Brain microvascular endothelial cell (primary cell): ENCODE measurements at places on chromosomes 12 and 14.

DNA sequence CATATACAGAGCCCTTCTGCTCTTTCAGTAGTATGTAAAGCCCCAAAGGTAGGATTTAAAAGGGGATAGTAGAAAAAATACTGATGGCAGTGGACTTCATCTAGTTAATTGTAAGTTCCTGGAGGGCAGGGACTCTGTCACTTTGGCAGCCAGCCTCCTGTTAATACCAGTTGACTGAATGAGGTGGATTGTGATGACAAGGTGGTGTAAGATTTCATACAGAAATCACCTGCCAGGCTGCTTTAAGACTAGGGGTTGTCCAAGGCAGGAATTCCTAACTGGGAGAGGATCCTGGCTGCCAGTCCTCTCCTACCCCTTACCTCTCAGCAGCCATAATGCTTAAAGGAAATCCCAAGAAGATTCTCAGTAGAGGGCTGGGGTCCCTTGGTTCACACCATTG lies 7.3 kb downstream of the DYRK2 start:
- DNase-seq, result no peak

DNA sequence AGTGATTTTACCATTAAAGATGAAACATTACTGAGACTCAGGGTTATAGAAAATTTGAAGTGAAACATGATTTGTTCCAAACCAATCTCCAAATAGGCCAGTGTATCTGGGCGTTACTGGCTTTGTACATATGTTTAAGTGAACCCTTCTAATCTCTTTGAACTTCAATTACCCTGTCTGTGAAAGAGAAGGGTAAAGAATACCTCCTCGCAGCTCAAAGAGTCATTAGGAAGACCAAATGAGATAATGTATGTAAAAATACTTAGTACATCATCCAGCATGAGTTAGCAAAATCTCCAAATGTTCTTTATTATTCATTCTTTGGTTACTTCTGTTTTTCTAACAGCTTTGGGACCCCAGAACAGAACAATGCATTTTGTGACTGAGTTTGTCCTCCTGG lies at the start of gene OR11H6:
TSS of gene OR11H6 (plus strand) at position 301 of the 400 bp plus-strand sequence. CDS start at position 301, 0 bp downstream.
- no peak for DNase-seq

DNA sequence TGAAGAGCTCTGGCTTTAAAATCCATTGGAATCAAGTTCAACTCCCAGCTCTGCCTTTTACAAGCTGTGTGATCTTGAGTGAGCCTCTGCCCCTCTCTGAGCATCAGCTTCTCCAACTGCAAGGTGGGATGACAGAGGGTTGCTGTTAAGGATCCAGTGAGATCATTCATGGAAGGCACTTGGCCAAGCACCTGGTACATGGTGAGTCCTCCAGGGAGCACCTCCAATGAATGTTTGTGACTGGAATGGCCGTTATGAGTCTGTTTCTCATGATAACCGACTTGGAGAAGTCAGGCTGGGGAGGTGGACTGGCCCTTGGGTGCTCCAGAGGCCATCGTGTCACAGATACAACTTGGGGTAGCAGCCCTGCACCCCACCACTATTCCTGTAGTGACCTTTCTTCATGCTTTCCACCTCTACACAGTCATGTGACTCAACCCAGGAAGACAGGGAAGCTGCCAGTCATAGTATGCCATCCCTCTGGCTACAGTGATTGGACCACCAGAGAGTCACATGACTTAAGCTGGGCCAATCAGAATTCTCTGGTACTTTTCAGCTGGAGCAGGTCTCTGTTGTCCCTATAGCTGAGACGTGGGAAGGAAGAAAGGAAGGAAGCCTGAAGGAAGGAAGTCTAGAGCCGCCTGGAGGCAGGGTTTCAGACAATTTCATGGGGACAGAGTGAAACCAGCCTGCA lies 146.5 kb upstream of the MYL2 start:
- no peak for DNase-seq

DNA sequence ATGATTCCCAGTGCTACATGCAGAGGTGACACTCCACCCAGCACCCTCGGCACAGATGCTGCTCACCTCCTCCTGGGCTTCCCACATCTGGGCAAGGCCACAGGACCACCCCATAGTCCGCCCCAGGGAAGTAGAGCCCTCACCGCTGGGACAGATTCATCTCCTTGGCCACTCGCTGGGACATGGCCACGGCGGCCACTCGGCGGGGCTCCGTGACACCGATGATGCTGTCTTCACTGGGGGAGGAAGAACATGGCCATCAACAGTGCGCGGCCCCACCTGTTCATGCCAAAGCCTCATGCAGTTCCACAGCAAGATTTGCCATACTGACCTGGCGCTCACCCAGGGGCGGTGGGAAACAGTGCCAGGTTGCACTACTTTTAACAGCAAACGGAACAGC lies 13.7 kb downstream of the DHX37 start:
- no peak for DNase-seq

DNA sequence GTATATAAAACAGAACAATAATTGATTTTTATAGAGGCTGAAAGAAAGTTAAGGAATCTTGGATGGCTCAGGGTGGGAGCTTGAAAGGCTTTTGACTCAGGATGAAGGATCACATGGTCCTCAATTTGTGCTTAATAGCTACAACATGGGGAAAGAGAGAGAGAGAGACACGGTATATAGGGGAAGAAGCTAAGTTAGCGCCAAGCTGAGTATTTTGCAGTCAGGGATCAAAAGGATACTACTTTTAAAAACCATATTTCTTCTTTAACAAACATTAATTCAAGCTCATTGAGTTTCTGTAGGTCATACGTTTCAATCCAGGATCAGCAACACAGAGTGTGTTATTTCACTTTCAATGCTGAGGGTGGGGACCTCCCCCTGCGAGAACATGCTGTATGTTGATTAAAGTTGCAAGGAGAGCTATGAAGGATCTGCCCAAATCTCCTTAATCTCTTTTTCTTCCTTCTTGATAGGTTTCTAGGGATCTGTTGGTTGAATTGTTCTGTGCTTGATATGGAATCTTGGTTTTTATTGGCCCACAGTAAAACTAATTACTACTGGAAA lies 133.1 kb upstream of the NUDT4 start:
- DNase-seq, result no peak

DNA sequence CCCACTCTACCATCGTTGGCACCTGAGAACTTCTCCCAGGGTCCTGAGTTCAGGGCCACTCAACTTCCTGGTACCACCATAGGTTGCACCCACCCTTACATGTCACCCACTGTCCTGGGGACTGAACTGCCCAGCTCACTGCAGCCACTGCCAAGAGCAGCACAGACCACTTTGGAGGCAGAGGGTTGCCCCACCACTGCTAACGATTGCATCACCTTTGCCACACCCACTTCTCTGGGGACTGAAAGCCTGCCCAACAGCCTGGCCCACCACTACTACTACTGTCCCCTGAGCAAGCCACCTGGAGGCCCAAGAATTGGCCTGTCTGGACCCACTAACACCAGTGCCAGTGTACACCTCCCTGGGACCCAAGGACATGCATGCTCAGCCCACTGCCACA lies 27.6 kb downstream of the CACNA2D4 start:
- no peak for DNase-seq

GRCh38 chr12:110546339-110546738 lies 36.8 kb downstream of the PPTC7 start:
- peak; percentile 66 for DNase-seq

- DNase-seq, result no peak
Observed at GRCh38 chr14:97539884-97540283, 742.7 kb downstream of the VRK1 start.

DNA sequence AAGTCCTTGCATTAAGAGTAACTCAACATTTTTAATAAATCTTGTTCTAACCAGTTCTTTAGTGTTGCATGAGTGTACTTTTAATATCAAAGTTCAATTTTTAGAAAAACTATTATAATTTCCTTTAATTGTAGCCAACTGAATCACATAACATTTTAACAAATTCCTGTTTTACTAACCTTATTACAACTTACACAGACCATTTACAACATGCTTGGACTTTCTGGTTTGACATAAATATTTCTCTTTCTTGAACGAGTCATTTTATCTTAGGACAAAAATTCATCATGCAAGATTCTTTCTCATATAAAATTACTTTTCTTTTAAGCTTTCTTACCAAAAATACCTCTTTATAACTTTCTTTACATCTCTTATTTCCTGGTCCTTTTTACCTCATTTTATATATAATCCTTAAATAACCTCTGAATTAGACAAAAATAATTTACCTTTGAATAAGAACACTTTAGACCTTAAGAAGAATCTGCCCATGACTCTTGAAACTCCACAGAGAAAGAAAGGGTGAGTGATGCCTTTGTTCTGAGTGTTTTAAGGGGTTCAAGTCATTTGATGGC lies 3.9 kb downstream of the SLCO1A2 start:
- no peak for DNase-seq

- peak; percentile 30 for DNase-seq
Observed at GRCh38 chr12:91180582-91181395, 1.8 kb downstream of the DCN start.

DNA sequence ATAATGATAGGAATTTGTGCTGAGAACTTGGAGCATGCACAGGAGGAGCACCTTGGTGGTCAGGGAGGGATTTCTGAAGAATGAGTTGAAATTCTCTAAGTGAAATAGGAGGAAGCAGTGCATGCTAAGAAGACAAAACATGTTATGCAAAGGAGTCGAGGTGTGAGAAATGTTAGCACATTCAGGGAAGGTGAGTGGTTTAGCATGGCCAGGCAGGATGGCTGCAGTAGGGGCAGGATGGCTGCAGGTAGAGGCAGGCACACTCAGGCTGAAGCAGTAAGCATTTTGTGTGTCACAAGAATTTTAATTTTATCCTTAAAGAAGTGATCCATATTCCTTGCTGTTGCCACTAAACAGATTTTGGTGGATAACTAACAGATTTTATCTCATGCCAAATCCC lies 46.3 kb downstream of the CATSPERB start:
- DNase-seq, result no peak

DNA sequence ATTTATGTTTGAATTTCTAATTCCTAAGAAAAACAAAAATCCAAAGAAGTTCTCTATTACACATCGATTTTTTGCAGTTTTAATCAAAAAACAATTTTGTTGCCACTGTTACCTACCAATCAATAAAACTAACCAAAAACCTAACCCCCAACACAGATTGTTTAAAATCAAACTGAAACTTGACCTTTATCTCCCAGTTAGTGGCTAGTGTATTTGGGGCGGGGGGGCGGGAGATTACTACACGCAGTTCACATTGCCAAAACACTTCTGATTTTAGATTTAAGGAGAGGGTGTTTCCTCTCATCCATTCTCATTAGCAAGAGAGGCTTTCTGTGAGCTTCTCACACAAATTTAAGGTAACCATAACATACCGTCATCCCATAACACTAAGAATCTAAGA lies 6.4 kb downstream of the CDC42BPB start:
- no peak for DNase-seq

- DNase-seq, result no peak
Observed at GRCh38 chr14:100820957-100821356, 5.0 kb upstream of the MEG3 start.

GRCh38 chr12:41304526-41304925 lies 116.4 kb downstream of the PDZRN4 start:
- DNase-seq, result no peak

DNA sequence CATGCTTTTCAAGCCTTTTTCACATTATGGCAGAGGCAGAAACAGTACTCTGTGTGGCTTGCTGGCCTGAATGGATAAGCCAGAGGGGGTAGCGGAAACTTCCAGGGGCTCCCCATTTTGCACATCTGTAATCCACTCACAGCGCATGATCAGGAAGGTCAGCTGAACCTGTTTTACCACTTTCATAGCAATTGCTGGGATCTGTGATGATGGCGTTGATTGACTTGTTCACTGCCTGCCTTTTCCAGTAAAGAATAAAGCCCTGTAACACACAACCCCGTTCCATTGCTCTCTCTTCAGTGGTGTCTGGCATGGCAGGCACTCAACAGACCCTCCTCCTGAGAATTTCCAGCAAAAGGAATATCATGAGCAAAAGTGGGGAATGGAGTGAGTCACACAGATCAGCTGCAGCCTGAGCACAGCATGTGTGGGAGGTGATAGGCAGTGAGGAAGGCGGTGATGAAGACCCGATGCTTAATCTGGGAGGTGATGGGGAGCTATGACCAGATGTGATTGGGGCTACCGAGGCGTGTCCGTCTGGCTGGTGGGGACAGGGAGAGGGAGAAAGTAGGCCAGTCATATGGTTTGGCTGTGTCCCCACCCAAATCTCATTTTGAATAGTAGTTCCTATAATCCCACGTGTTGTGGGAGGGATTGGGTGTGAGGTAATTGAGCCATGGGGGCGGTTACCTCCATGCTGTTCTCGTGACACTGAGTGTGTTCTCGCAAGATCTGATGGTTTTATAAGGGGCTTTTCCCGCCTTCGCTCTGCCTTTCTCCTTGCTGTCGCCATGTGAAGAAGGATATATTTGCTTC lies 44.7 kb upstream of the CHST11 start:
- peak; percentile 35 for DNase-seq

- no peak for DNase-seq
Observed at GRCh38 chr14:66596241-66596985, 88.5 kb downstream of the GPHN start.

DNA sequence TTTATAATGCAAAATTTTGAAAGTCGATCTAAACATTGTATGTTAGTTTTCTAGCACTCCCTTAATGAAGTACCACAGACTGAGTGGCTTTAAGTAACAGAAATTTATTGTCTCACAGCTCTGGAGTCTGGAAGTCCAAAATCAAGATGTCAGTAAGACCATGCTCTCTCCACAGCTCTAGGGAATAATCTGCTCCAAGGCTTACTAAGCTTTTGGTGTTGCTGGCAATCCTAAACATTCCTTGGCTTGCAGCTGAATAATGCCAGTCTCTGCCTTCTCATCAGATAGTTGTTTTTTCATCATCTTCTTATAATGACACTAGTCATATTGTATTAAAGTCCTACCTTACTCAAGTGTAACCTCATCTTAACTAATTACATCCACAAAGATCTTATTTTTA lies 102.2 kb downstream of the RASSF9 start:
- no peak for DNase-seq

- no peak for DNase-seq
Observed at GRCh38 chr14:51240804-51241380, 845 bp downstream of the TMX1 start.

GRCh38 chr12:99035803-99036202 lies 390.7 kb downstream of the APAF1 start:
- DNase-seq, result no peak

DNA sequence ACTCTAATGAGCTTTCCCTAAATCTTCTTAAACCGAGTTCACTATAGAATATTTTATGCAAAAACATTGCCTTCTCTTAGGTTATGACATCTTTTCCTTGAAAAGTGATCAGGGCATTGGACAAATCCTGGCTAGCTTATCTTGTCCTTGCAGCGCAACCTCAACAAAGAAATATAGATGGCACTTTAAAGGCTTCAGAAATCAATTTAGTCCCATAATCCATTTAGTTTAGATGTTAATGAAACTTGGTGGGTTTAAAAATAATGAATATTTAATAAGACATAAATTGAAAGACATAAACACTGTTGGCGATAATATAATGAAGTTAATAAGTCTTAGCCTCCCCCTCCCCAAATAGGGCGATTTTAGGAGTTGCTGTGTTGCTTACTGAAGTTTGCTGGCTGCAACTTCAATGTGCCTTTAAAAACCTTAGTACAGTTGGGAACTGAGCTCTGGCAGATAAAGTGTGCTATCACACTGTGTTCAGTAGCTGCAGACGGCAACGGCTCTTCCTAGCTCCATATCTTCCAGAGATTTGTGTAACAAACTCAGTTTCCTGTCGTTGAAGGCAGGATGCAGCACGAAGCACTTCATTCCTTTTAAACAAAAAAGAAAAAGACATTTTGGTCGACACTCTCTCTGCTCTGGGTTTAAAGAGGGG lies 19.5 kb downstream of the PLXNC1 start:
- DNase-seq, result no peak

- no peak for DNase-seq
Observed at GRCh38 chr12:32780071-32780470, 24.4 kb upstream of the YARS2 start.
